ENCODE measurements at places on chromosomes 11 and 22.

DNA sequence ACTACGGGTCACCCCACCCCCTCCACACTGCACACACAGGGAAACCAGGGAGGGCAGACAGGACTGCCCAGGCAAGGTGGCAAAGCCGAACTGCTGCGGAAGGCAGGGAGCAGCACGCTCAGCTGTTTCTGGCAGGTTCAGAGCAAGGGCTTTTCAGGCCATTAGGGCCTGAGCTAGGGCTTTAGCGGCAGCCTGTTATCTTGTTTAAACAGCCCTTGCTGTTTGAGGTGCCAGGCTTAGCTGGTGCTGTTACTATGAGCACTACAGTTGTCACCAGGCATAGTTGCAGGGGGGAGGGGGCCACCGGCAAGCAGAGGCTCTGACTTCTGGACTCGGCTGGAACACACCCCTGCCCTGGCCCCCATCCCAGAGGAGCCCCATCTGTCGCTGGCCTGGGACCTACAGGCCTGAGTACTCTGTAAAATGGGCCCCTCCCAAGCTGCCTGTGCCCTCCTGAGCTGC, 34.9 kb downstream of the RSPH14 start:
- DNase-seq, result no peak

DNA sequence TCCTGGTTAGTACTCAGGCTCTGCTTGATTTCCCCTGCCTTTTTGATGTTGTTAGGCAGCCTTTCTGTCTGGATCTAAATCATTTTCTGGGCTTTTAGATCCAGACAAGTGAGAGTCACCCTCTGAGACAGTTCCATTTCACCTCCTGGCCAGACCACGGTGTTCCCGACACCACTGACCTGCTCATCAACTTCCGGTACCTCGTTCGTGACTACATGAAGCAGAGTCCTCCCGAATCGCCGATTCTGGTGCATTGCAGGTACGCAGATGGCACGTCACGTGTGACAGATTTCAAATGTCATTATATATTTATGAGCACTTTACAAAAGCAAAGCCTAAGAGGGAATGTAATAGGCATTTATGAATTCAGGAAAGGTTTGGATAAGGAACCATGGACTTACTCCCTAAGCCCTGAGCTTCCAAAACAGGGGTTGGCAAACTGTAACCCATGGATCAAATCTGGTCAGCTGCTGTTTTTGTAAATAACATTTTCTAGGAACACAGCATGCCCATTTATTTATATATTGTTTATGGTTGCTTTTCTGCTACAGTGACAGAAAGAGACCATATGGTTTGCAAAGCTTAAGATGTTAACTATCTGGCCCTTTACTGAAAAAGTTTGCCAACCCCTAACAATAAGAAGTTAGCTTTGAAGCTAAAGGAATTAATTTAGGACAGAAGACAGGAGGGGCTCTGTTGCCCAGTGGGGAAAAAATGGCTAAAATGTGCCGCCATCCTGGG, 53.1 kb upstream of the OR4B1 start:
- no peak for DNase-seq

DNA sequence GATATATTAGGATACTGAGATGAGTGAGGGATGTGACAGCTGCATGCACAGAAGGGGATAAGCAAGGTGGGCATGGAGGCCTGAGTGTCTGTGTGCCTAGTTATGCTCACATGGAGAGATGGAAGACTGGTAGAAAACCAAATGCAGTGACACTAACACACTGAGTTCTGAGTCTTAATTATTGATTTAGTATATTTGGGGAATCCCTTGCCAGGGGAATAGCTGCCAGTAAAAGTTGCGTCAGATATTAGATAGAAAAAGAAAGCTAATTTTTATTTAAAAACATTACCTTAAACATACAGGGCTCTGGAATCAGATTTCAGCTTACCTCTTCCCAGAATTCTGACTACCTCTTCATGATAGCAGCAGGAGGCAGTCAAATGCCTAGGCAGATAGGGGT, 620.5 kb downstream of the METTL15 start:
- no peak for DNase-seq

DNA sequence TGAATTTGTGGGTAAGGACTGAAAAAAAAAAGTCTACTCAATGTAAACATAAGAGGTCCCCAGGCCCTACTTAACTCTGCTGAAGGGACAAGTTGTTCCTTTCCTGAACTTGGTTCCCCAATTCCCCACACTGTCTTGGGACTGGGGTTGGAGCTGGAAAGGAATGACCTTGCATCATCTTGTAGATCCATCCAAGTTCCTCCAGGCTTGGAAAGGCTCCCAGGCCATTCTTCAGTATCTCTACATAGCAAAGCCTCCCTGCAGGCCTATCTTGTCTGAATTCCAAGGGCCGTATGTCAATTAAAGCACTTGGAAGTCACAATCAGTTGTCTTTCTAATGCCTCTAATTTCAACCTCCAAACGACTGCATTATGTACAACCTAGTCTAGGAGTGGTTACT, 361.2 kb downstream of the TMEM135 start:
- no peak for DNase-seq

DNA sequence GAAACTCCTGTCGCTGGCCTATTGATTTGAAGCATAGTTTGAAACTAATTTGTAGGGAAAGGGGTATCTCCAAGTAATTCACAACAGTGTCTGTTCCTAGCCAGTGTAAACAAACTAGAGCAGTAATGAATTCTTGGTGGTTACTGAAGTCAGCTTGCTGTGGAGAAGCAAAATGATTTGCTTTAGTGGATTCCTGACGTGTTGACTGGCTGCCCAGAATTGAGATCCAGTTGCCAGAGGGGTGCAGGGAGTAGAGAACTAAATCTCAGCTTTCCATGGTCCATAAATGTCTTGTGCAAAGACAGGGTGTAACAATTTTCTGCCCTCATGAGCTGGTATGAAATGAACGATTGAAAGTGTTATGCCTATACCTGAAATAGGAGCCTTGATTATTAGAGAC, 382.5 kb upstream of the KIRREL3 start:
- peak; percentile 65 for DNase-seq

- DNase-seq, result no peak
Observed at GRCh38 chr22:46937185-46937584, 174.7 kb downstream of the TBC1D22A start.

DNA sequence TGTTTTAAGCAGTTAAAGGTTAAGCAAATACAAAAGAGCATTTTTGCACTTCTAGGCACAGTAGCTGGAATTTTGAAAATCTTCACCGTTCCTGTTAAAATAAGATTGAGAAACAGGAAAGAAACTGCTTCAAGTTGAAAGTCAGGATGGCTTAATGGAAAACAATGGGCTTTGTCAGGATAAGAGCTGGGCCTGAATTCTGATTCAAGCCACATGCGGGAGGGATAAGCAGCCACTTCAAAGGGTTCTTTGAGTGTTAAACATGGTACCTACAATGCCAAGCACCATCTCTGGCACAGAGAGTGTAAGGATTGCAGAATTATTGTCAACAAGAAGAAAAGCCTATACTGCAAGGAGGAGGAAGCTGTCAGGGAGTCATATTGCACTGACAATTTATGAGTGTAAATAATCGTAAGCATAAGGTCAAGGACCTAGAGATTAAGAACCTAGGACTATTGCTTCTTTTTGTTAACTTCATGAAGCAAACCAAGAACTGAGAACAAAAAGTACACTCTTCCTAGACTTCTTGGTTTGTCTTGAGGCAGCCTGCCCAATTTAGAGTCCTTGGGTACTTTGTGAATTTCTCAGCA, 32.5 kb downstream of the MPPED2 start:
- no peak for DNase-seq

GRCh38 chr11:19853016-19853415, 140.4 kb downstream of the NAV2 start:
- no peak for DNase-seq

GRCh38 chr22:18947905-18948304, 11.8 kb upstream of the PRODH start:
- DNase-seq, result no peak

DNA sequence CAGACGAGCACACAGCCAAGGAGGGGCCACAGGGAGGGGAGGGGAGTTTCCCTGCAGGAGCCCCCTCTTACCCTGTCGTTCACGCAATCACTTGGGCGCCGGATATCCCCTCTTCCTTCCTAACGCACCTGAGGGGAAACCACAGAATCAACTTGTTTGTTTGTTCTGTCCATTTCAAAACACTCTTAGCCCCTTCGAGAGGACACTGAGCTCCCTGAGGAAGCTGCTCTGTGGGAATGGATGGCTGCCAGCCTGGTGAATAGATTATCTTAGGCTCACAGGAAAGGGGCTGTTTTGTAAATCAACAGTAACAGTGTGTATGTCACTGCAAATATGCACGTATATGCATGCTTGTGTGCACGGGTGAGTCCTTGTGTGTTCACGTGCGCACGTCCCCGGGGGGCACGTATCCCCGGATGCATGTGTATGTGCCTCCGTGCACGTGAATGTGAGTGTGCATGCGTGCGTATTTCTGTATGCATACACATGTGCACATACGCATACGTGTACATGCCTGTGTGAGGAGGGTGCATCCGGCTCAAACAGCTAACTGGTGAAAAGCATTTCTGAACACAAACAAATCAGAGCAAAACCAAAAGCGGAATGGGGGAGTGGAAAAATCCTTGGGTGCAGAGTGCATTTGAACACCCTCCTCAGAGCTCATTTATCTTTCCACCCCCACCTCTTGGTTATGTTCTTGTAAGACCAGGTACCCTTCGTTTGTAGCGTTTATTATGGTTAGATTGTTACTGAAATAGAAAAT, 7.2 kb downstream of the ARSA start:
- DNase-seq, result no peak

DNA sequence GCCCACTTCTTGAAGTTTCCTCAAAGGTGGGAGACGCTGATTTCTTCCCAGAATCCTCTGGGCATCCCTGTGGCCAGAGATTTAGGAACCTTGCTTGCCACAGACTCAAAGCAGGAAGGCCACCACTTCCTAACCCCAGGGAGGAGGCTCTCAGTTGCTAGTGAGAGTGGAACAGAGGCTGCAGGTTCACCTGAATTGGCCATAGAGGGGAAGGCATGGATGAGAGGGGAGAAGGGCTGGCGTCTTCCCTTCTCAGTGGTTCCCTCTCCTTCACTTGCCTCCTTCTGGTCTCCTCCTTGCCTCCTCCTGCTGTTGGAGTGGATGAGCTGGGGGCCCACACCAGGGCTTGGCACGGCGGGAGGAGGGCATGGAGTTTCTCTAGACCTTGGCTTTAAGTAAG, 185.7 kb downstream of the ADAMTS15 start:
- no peak for DNase-seq

DNA sequence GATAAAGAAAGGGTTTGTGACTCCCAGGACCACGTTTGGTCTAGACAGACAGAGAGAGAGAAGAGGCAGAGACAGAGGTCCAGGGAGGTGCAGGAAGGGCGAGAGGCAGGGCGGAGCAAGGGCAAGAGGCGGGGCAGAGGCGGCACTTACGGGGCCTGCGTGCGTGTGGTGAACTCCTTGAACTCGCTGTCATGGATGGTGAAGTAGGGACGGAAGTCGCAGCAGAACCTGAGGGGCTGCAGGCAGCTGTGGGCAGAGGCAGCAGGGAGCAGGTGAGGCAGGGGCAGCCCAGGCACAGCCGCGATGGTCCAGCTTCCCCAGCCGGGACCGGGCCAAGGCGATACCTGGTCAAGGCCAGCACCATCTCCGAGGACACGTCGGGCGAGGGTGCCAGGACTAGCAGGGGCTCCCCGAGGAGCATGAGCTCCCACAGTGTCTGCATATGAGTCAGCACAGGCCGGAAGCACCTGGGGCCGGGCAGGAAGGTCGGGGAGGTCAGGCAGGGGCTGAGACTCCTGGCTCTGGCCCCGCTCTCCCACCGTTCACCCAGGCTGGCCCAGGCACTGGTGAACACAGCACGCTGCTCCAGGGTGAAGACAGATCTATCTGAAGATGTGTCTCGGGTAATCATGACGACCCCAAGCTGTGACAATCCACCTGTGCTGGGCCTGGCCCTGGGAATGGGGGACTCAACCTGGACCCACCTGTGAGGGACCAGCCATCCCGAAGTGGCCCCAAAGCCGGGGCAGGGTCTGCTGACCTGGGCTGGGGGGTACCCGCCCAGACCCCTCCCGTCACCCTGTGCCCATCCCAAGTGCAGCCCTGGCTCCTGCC, 7.2 kb upstream of the PLXNB2 start:
- DNase-seq, result no peak

DNA sequence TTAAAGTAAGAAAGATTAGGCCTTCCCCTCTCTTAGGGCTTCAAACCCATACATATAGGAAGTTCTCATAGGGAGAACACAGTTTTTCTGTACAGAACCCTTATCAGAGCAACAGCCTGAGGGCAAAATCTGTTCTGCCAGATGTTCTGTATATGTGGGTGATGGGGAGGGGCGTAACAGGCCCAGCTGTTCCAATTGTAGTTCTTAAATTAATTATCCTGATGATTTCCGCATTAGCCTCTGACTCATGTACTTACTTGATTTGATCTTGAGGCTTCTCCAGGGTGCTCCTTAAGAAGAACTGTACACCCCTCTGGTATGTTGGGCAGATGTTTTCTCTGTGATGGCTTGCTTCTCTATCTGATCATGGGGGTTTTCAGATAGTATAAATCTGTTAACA, 123.1 kb upstream of the C11orf87 start:
- DNase-seq, result no peak

DNA sequence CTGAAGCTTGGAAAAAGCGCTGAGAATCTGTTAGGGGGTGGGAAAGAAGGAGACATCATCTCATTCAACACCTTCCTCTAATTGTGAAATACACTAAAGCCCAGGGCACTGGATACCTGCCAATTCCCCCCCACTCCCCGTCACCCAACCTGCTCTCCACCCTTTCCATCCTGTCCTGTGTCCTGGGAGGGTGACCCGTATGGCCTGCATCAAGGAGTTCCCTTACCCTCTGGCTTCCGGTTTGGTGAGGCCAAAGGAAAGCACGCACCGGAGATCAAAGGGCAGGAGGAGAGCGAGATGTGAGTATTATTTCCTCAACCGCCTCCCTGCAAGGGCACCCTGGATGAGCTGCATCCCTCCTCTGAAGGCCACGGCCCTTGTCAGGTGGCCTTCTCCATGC, 65.0 kb upstream of the PTPRJ start:
- no peak for DNase-seq

DNA sequence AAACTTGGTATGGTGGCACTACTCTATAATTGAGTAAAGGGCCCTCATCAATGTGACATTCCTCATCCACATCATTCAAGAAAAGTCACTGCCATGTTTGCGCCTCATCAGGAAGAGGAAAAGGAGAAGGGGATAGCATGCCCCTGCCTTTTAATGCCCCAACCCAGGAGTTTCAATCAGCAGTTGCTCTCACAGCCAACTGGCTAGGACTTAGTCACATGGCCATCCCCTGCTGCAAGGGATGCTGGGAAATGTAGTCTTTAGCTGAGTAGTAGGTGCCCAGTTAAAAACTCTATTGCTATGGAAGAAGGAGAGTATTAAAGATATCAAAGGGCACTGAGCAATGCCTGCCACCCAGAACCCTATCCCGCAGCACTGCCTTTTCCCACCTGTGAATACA, 10.9 kb upstream of the CCND1 start:
- no peak for DNase-seq

GRCh38 chr11:44992181-44992582, 41.5 kb upstream of the TP53I11 start:
- DNase-seq, result peak; percentile 20

DNA sequence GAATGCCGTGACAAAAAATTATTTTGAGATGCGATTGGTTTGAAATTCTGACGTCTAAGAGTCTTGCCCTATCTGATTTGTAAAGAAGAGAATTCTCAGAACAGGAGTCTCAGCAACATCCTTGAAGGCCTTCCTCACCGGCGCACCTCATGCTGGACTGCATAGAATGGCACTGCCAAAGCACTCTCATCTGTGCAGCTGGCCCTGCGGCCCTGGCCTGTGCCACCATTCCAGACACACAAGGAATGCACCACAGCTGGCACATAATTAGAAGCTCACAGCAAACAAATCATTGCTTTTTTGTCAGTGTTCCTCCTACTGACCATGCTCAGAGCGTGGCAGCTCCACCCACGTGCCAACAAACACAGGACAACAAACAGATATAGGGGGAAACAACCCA, 166.0 kb downstream of the KIRREL3 start:
- no peak for DNase-seq
